IMR-90 (cell line): ENCODE measurements at places on chromosomes 16 and 17. TPM values are rescaled to one million over a fixed set of nuclear protein-coding genes. Genes with fewer than 3 reads are reported as not detected.

Gene HS3ST3A1
- 7.5 and 9.0 TPM in 2 replicates for total RNA-seq

Gene FLCN
- 16.8 and 18.3 TPM in 2 replicates for total RNA-seq

DNA sequence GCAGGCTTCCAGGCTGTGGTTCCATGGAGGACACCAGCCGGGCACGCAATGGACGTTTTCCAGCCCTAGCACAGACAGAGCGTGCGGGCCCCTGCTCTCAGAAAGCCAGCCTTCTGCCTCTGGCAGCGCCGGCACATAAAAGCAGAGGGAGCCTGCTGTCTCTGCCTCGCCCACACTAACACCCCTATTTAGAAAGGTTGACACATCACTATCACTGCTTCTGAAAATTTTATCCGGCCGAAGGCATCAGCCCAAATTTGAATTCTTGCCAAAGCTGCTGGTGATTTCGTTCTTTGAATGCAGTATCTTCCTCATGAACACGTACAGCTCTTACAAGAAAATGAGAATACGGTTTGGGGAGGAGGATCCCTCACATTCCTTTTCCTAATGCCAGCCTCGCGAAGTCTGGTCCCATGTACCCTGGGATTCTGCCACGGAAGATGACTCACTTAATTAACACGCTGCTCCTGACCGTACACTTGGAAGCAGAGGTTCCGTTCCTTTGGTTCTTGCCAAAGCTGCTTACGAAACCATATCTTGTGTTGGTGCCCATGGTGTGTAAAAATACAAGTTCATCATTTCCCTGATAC is 1.3 kb upstream of the RAB11FIP3 start:
- peaks cover 13% of the 10 kb centered on the region for H3K4me1 ChIP-seq
- peak overlapping the region; percentile 83 for H3K27ac ChIP-seq
- peak; percentile 94 for DNase-seq
- H3K36me3 ChIP-seq = no peaks in the 10 kb centered on the region; the same call in 1 of the 2 replicates

DNA sequence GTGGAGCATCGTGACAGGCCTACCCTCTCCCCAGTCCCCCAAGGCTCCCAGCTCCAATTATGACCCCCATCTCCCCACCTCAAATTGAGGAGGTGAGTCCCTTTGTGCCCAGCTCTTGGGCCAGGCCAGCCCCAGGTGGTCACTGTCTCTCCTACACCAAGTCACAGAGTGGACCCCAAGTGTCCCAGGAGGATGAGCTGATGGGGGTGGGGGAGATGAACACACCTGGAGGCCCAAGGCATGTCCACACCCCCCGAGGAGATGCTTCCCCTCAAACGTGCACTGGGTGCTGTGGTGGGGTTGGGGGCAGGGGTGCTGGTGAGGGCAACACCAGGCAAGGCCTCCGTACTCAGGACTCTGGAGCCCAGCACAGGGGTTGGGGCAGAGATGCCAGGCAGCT is 73.2 kb downstream of the RBFOX3 start:
- no peak overlapping the region for H3K27ac ChIP-seq
- H3K4me1 ChIP-seq = no peaks in the 10 kb centered on the region
- no peak overlapping the region for H3K4me3 ChIP-seq
- H3K27me3 ChIP-seq = no peaks in the 10 kb centered on the region
- no peaks in the 10 kb centered on the region for H3K36me3 ChIP-seq

DNA sequence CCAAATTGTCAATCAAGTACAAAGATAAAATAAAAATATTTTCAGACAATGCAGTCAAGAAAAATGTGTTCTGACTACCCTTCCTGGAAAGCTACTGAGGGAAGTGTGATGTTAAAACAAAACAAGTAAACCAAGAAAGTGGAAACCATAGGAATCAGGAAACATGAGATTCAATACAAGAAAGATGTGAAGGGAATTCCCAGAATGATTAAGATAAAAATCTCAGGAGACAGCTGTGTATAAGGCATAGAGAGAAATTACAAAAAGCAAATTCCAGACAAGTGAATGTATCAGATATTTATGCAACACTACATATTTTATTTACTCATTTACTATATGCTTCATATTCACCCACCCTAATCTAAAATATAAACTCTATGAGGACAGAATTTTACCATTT is 32.2 kb downstream of the TRIM37 start:
- peak; percentile 81 for DNase-seq
- H3K36me3 ChIP-seq = peaks cover 12% of the 10 kb centered on the region
- no peak overlapping the region for H3K27ac ChIP-seq
- no peaks in the 10 kb centered on the region for H3K27me3 ChIP-seq
- H3K4me1 ChIP-seq = no peaks in the 10 kb centered on the region
- no peak overlapping the region for H3K4me3 ChIP-seq

- peak; percentile 95 for DNase-seq
- H3K4me1 ChIP-seq = peaks cover 28% of the 10 kb centered on the region
- H3K36me3 ChIP-seq = no peaks in the 10 kb centered on the region
- H3K27ac ChIP-seq = peak overlapping the region; percentile 93
- no peaks in the 10 kb centered on the region for H3K27me3 ChIP-seq
Measured at GRCh38 chr16:86396901-86397311, 113.4 kb upstream of the FOXF1 start.

DNA sequence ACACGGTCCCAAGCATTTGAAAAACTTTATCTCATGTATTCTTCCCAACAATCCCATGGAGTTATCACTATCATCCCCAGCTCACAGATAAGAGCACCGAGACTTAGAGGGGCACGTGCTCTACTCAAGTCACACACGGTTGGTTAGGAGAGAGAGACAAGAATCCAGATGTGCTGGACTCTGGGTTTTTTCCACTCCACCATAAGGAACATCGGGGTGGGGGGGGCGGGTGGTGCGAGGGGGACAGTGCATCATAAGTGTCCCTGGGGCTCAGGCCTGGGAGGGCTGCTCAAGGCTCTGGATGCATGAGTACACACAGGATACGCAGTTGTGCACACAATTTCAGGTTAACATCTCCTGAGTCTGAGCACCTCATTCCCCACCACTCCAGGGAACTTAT is 7.4 kb downstream of the CDC42EP4 start:
- H3K27ac ChIP-seq = peak overlapping the region; percentile 90
- H3K4me1 ChIP-seq = peaks cover 41% of the 10 kb centered on the region
- no peak for DNase-seq
- H3K36me3 ChIP-seq = peaks cover 6% of the 10 kb centered on the region; the same call in 1 of the 2 replicates
- no peak overlapping the region for H3K4me3 ChIP-seq

Gene DHRS7C
- total RNA-seq = not detected in 2 replicates

Gene MMP15
- total RNA-seq = 0.18 and 0.28 TPM in 2 replicates

DNA sequence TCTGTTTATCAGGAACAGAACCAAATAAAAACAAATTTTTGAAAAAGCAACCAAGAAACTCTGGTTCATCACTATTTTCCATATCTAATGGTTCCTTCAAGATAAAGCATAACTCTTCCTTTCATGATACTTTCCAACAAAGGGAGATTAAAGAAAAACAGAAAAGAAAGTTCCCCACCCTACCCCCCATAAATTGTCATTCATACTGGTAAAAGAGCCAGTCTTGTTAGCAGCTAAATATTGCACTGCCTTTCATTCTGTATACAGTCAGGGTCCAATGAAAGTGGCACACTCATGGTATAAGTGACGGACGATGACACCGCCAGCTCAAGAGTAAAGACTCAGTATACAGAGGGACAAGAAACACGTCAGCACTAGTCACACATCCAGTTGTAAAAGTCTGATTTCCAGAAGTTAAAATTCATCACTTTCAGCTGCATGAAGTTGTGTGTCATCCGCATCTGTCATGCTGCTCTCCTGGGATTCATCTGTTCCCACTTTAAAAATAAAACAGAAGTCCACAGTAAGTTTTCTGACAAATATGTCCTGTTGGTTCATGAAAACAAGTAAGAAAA is 68.5 kb downstream of the CDC27 start:
- DNase-seq = peak; percentile 77
- no peak overlapping the region for H3K4me3 ChIP-seq
- H3K36me3 ChIP-seq = peaks cover 22% of the 10 kb centered on the region

DNA sequence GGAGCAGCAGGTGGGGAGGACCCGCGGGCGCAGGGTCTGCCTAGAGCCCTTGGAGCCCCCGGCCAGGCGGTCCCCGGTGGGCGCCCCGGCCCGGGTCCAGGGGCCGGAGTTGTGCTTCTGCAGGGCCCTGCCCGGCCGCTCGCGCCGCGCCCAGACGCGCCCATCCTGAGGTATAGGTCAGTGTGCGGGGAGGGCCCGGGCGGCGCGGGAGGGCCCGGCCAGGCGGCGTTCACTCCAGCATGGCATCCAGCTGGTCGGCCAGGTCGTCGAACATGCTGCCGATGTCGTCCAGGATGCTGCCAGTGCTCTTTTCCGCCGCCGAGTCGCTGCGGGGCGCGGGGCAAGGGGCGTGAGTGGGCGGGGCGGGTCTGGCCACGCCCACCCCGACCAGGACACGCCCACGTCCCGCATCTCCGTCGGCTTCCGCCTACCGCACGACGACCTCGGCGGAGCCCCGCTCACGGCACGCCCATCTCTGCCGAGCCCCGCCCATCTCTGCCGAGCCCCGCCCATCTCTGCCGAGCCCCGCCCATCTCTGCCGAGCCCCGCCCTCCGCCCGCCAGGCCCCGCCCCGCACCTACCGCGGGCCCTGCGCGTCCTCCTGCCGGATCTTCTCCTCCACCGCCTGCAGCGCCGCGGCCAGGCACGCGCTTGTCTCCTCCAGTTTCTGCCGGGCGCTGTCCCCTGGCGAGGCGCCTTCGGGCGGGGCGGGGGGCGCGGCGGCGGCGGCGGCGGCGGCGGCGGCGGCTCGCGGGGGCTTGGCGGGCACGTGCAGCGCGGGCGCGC is 17.9 kb downstream of the CASKIN1 start:
- H3K27ac ChIP-seq = no peak overlapping the region
- no peak for DNase-seq
- no peaks in the 10 kb centered on the region for H3K27me3 ChIP-seq
- no peaks in the 10 kb centered on the region for H3K4me1 ChIP-seq

- peaks cover 6% of the 10 kb centered on the region; the same call in 1 of the 2 replicates for H3K4me1 ChIP-seq
- H3K27me3 ChIP-seq = no peaks in the 10 kb centered on the region
- no peak for DNase-seq
Measured at GRCh38 chr17:1611715-1612114, 16.9 kb downstream of the SLC43A2 start.

DNA sequence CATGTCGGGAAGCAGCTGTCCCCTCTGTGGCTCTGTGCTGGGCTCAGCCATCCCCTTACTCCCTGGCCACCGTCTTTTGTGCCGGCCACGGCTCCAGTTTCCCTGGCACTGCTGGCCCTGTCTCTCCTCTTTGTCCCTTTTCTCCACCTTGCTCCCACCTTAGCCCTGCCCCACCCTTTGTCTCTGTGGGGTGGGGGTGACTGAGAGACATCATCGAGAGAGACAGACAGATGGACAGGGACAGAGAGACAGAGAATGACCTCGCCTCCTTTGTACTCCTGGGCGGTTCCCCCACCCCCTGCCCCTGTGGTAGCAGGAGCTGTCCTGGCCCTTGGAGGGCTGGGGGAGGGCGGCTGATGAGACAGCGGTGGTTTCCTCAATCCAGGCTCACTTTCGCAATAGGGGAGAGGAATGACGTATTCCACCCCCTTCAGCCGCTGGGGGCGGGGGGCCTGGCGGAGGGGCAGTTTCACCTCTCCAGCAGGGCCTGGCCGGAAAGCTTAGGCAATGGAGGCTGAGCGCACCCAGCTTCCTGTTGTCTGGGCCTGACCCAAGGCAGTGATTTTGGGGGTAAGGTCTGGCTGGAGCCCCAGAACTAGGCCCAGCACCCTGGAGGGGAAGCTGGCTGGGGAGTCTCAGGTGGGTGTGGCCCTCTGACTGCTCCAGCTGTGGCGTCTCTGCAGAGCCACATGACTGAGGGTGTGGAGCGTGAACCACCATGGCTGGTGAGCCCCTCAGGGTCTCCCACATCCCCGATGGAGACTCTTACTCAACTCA is 7.3 kb downstream of the FMNL1 start:
- peak; percentile 96 for DNase-seq
- no peaks in the 10 kb centered on the region for H3K27me3 ChIP-seq
- peak overlapping the region; percentile 91 for H3K27ac ChIP-seq
- H3K4me1 ChIP-seq = peaks cover 37% of the 10 kb centered on the region

Gene PDE6G
- total RNA-seq = not detected in 2 replicates
